ENCODE measurements at places on chromosomes 3 and 15.

- DNase-seq, result no peak
Observed at GRCh38 chr15:51658664-51659063, 22.6 kb upstream of the SCG3 start.

GRCh38 chr3:100761951-100762350, 52.7 kb downstream of the TFG start:
- DNase-seq, result no peak

DNA sequence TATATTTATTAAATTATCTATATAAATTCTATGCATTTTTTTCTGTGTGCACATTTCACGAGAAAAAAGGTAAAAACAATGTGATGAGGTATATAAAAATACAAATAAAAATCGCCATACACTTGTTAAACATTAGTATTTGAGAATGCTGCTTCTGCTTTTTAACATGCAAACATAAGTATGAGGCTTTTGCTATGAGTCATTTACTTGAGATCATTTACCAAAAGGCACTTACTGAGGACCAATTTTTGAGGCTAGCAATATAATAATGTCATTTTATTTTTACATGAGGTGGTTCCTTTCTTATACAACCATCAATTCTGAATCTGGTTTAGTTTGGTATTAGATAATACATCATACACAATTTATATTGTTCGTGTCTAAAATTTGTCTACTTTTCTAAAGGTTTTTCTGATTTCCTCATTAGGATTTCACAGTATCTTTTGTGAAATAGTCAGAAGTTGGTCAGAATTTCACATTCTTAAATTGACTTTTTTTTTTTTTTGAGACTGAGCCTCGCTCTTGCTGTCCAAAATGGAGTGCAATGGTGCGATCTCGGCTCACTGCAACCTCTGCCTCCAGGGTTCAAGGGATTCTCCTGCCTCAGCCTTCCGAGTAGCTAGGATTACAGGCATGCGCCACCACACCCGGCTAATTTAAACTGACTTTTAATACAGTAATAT, 25.6 kb downstream of the DCUN1D1 start:
- no peak for DNase-seq

GRCh38 chr3:171383206-171384018, 76.8 kb downstream of the TNIK start:
- DNase-seq, result peak; percentile 28

- no peak for DNase-seq
Observed at GRCh38 chr15:63364399-63365272, 17.0 kb downstream of the CA12 start.

GRCh38 chr15:57892181-57892580, 173.3 kb downstream of the ALDH1A2 start:
- DNase-seq, result no peak

- no peak for DNase-seq
Observed at GRCh38 chr3:110291886-110292501, 779.6 kb upstream of the NECTIN3 start.

DNA sequence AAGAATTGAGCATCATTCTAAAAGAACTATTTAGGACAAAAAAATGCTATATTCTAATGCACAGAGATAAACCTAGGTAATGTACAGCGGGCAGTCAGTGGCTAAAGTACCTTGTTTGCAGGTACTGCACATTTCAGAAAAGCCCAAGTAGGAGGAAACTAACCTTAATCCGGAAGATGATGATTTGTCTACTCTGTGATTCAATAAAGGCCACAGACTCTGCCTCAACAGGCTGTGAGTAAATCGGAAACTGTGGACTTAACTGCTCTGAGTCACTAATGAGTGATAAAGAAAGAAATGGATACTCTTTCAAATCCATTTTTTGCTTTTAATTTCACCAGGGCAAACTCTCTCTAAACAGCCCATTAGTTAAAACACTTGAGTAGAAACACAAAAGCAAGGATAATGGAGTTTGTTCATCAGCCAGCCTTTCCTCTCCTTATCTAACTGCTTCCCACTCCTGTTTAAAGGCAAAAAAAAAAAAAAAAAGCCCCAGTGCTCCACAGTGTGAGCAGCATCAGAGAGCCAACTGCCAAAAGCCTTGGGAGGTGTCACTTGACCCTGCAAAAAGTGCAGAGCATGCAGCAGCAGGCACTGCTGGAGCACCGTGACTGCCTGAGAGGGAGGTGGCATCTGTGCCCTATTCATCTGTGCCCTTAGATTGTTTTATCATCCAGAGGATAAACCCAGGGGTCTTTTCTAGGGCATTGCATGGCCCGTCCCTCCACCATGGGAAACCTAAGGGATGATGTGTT, 187.7 kb downstream of the SATB1 start:
- no peak for DNase-seq

All from C1 segment of cervical spinal cord (tissue), 14 donors.